Progenitor cell of endocrine pancreas (in vitro differentiated cells): ENCODE measurements at places on chromosomes 11 and 22. TPM values are rescaled to one million over a fixed set of nuclear protein-coding genes. Genes with fewer than 3 reads are reported as not detected.

Gene CCDC73
- not detected in 2 replicates for total RNA-seq

GRCh38 chr22:40638261-40638660, 1.7 kb upstream of the MRTFA start:
- no peak for DNase-seq
- H3K36me3 ChIP-seq, result peaks cover 1% of the 10 kb centered on the region
- H3K27me3 ChIP-seq, result no peaks in the 10 kb centered on the region
- H3K27ac ChIP-seq, result no peak overlapping the region

- H3K36me3 ChIP-seq, result no peaks in the 10 kb centered on the region
- peaks cover 19% of the 10 kb centered on the region for H3K27me3 ChIP-seq
- no peak overlapping the region for H3K4me3 ChIP-seq
- peaks cover 2% of the 10 kb centered on the region for H3K4me1 ChIP-seq
These were observed 443.5 kb downstream of the SOX6 start for GRCh38 chr11:15912825-15913224.

DNA sequence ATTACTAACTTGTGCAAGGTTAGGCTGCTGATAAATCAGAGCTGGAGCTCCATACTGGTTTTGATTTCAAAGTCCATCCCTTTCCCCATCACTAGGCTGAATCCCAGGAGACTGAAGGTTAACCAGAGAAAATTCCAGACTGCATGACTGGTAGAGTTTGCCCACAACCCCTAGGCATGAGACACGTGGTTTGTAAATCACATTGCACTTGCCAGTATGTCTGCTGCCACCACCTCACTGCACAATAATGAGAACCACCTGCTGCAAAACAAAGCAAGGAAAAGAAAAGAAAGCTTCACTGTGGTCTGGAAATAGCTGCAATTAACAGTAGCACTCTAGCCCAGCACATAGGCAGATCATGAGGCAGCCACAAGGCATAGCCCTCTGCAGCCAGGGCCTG, 67.6 kb upstream of the NTM start:
- no peaks in the 10 kb centered on the region for H3K36me3 ChIP-seq
- peaks cover 18% of the 10 kb centered on the region for H3K27me3 ChIP-seq
- peaks cover 17% of the 10 kb centered on the region for H3K4me1 ChIP-seq
- DNase-seq, result no peak
- no peak overlapping the region for H3K4me3 ChIP-seq
- H3K27ac ChIP-seq, result no peak overlapping the region

- no peaks in the 10 kb centered on the region for H3K27me3 ChIP-seq
- H3K4me1 ChIP-seq, result peaks cover 14% of the 10 kb centered on the region
- H3K4me3 ChIP-seq, result no peak overlapping the region
- no peaks in the 10 kb centered on the region for H3K36me3 ChIP-seq
- no peak for DNase-seq
- H3K27ac ChIP-seq, result no peak overlapping the region
These were observed 41.9 kb downstream of the RTN4R start for GRCh38 chr22:20226077-20226716.

DNA sequence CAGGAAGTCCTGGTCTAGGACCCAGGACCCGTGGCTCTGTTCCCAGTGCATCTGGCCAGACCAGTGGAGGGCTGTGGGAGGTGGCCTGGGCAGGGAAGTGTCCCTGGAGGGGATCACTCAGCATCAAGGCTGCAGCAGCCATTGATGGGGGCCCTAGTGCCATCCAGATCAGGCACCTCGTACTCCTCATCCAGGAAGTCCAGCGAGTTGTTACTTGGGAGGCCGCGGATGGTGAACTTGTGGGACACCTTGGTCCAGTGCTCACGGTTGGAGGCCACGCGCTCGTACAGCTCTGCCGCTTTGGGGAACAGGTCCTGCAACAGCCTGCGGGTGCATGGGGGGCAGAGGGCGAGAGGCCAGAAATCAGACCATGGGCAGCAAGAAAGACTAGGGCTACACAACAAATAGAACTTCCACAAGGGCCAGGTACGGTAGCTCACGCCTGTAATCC, 96.9 kb downstream of the PDE2A start:
- H3K4me3 ChIP-seq, result no peak overlapping the region
- DNase-seq, result no peak
- H3K4me1 ChIP-seq, result peaks cover 8% of the 10 kb centered on the region
- H3K36me3 ChIP-seq, result no peaks in the 10 kb centered on the region
- no peak overlapping the region for H3K27ac ChIP-seq
